Germinal center (tissue), 1 donor: ENCODE measurements at places on chromosomes 11 and 22.

- no peak for DNase-seq
Measured at GRCh38 chr11:6637871-6638270, 17.7 kb downstream of the DCHS1 start.

DNA sequence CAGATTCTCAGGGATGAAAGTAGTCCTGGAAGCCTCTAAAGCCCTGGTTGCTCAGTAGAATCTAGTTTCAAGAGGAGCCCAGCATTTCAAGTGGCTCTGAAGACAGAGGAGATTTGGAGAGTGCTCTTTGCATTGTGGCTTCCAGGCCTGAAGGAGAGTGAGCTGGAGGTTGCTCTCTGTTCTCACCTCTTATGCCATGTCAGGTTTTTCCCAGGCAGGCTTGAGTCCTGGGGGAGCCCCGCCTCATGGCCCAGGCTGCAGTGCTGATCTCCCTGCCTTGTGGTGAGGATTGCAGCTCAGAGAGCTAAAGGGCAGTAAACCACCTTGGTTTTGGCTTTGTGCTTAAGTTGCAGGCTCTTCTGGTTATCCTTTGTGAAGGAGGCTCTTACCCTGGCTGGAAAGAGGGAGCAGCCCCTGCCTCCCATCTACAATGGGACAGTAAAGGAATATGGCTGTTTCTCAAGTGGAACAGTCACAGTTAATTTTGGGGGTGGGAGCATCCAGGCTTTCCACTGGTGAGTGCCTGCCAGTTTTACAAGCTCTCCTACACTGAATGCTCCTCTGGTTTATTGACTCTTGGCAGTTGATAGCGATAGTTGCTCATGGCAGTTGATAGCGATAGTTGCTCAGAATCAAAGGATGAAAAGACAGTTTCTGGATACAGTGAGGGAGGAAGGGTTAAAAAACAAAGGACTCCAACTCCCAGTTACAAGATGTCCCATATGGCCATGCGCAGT lies 32.6 kb downstream of the RCOR2 start:
- DNase-seq, result no peak

DNA sequence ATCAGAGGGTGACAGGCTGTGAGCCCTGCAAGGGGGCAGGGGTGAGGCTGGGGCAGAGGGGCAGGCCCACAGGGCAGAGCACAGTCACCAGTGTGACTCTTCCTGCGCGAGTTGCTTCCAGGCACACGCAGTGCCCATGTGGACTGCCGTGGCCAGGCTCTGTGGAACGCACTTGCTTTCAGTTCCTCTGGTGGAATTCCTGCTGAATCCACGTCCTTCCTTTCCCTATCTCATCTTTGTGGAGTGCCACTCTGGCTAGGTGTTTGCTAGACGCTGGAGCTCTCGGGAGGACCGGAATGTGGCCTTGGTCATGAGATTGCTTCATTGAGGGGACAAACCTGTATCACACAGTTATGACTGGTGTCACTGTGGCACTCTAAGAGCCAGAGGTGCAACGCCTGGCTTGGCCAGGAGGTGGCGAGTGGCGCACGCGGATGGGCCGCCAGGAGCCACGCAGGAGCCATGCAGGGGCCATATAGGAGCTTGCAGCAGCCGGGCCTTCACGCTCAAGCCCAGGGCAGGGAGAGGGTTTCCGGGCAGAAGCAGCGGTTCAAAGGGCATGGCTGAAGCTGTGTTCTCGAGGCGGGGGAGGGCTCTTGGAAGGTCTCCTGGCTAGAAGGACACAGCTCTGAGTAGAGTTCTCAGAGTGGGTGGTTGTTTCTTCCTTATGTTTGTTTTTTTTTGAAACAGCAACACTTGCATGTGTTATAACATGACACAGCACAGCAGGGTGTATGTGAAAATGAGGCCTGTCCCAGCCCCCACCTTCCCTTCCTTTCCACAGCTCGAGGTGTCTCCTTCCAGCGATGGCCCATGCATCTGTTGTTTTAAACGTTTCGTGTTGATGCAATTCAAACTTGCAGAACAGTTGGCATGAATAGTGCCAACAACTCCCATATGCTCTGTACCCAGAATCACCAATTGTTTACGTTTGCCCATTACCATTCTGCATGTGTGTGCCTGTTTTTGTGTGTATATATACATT lies 36.2 kb downstream of the TBC1D22A start:
- DNase-seq, result peak; percentile 75

DNA sequence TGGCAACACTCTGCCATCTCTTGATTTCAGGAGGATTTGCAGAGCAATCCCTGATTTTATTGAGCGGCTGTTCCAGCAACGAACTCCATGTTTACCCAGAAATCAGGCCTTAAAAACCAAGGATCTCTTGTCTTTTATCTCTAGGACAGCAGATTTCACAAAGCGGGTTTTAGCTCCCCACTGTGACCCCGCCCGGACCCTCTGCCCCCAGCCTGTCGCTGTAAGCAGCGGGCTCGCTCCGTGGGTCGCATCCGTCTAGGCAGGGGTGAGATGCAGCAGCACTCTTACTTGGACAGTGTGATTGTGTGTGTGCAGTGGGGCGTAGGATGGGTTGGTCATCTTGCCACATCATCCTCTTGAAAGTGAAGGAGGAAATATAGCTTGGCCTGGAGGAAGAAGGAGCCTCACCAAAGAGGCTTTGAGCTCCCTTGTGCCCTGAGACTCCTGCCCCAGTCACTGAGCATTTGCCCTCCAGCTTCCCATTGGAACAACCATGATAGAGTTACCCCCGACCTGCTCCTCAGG lies 189.2 kb upstream of the TBCEL start:
- DNase-seq, result no peak
